Right renal pelvis (tissue), 4 donors: ENCODE measurements at places on chromosomes 1 and 21. TPM values are rescaled to one million over a fixed set of nuclear protein-coding genes. Genes with fewer than 3 reads are reported as not detected.

GRCh38 chr1:52604063-52604770 lies 2.0 kb downstream of the GPX7 start:
- no peak for DNase-seq

- no peak for DNase-seq
Observed at GRCh38 chr1:21749859-21750468, 33.0 kb downstream of the USP48 start.

Gene DCST1
- polyA plus RNA-seq, result 0.31 TPM

DNA sequence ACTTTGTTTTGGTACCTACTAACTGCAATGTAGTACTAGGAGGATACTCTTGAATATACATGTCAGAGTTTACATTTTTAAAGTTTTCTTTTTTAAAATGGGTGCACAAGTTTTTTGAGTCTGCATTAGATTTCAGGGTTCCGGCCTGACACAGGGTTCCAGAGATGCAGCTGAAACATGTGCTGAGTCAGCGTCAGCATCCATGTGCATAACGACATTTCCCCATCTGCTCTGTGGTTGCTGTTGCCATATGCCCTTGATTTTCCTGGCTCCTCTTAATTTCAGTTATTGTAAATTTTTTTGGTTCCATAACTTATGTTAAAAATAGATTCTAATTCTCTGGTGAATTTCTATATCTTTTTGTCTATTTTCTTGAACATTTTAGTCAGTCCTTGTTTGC lies 12.3 kb upstream of the METTL13 start:
- no peak for DNase-seq

DNA sequence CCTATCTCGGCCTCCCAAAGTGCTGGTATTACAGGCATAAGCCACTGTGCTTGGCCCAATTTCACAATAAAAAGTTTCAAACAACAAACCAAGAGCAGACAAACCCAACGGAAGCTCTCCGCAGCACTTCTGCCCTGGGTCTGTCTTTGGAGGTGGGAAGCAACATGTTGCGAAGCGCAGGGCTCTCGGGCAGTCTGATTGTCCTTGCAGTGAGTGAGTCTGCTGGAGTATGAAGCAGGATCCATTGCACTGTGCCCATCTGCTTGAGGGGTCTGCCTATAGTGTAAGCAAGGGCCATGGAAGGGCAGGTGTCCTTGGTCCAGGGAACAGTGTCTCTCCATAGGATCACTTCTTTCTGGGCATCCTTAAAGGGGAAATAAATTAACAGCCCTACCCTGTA lies 14.6 kb upstream of the PARP1 start:
- no peak for DNase-seq

GRCh38 chr1:13832100-13832499 lies 132.1 kb downstream of the PRDM2 start:
- no peak for DNase-seq

DNA sequence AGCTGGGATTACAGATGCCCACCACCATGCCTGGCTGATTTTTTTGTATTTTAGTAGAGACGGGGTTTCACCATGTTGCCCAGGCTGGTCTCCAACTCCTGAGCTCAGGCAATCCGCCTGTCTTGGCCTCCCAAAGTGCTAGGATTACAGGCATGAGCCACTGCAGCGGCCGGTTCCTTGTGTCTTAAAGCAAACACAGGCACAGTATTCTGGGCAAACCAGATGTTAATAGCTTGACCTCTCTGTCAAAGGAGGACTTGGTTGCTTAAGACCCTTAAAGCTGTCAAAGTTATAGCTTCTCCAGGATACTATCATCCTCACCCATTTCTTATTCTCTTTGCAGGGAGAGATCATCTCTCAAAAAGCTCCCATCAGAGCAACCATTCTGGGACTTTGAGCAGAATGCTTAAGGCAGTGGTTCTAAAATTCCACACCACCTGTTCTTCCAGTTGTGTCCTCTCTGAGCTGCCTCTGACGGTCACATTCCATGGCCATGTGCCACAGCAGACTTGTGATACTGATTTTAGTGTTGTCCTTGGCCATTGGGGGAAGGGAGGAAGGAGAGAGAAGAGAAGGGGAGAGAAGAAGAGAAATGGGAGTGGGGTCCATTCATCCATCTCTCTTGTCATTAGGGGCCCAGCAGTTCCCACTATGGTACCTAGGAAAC lies 81.8 kb downstream of the PBX1 start:
- DNase-seq, result no peak

DNA sequence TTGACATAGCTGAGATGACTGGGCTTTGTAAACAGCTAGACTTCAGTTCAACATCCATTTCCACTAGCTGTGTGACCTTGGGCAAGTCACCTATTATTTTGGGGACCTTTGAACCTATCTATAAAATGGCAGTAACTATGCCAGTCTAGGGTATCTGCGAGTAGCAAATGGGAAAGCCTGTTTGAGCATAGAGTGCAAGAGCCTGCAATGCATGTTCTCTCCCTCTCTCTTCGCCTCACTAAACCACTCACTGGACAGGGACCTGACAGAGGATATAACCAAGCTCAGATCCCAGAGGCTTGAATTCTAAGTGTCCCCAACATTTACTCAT lies 39.7 kb downstream of the DPT start:
- DNase-seq, result no peak

DNA sequence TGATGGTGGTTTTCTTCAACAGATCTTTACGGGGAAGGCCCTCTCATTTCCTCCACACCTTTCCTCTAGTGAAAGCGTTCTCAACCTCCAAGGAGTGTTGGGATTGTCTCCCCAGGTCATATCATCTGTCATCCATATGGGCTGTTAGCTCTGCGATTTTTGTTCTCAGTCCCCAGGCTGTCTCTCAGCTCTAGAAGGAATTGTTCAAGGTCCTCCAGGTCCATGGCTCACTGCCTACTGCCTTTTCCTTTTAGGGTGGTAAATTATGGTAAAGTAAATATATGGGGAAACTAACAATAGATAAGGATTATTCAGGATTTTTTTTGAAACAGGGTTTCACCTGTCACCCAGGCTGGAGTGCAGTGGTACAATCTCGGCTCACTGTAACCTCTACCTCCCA lies 37.6 kb downstream of the ELF3 start:
- DNase-seq, result no peak

Gene DENND2C
- 4.1 TPM for polyA plus RNA-seq

DNA sequence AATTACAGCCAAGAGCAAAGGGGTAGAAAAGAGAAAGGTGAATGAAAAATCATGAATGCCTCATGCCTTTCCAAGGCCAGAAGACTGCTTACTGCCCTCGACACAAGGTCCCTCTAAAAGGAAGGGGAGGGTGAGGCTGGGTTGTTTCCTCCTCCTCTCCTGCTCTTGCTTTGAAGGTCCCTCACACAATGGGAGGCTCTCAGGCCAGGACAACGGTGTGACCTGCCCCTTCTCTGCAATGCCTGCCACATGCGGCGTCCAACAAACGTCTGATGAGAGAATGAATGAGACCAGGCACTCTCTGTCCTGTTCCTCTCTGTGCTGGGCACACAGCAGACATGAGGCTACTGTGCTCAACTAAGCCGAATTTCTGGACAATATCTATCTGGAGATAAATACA lies 51.3 kb downstream of the SSBP3 start:
- DNase-seq, result no peak

GRCh38 chr1:17314491-17314971 lies 6.5 kb downstream of the PADI4 start:
- no peak for DNase-seq

DNA sequence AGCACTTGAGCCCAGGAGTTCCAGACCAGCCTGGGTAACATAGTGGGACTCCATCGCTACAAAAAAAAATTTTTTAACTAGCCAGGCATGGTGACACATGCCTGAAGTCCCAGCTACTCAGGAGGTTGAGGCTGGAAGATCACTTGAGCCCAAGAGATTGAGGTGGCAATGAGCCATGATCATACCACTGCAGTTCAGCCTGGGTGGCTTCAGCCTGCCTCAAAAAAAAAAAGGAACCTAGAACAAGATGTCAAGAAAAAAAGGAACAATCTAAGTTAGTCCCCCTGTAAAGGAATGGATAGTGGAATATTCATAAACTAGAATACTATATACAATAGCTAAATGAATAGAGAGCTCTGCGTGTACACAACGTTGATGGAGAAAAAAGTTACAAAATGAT lies 14.4 kb downstream of the NSL1 start:
- no peak for DNase-seq

GRCh38 chr1:7474786-7475502 lies 296.2 kb upstream of the VAMP3 start:
- DNase-seq, result no peak

DNA sequence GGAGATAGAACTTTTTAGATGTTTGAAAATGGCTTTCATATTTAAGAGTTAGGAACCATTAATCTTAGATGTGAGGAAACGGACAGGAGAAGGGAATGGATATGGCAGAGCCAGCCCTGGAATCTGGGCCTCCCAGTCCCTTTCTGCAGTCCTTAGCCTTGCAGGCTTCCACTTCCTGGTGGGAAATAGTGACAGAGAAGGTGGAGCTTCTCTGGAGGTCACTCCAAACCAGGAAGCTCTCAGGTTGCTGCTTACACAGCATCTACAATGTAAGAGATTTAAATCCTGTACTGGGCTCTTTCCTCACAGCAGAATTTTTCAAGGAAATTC lies 2.5 kb downstream of the S100A11 start:
- no peak for DNase-seq

GRCh38 chr1:96424877-96425276 lies 296.7 kb upstream of the PTBP2 start:
- DNase-seq, result no peak

DNA sequence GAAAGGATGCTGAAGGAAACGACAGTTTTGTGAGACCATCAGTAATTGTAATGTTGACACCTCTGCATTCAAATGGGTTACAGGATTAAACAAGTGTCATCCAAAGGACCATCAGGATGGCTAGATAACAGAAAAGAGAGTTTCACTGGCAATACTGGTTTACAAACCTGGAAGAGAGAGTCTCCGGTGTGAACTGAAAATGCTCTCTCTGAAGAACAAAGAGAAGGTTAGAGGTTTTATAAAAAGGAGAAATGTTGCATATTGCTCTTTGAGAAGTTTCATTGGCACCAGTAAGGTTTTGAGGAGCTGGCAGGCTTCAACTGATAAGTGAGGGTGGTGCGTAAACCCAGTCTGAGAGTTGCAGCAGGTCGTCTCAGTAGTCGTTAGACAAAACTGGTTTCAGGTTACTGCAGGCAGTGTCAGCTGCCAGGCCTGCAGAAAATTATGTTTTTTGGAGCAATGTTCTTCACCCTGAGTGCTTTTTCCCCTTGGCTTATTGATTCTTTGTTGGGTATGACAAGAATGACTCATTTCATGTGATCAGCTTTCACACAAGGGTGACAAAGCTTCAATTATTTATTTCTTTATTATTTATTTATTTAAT lies 42.2 kb downstream of the KCNK1 start:
- no peak for DNase-seq

Gene RNU1-4
- polyA plus RNA-seq, result not detected

Gene ZBED6
- polyA plus RNA-seq, result 16.5 TPM

- DNase-seq, result peak; percentile 85
Observed at GRCh38 chr1:26408604-26409003, 2.0 kb upstream of the LIN28A start.

GRCh38 chr1:217332431-217333065 lies 298.3 kb downstream of the GPATCH2 start:
- no peak for DNase-seq

Gene SHE
- 10.9 TPM for polyA plus RNA-seq

Gene MYBPH
- polyA plus RNA-seq, result 0.33 TPM

DNA sequence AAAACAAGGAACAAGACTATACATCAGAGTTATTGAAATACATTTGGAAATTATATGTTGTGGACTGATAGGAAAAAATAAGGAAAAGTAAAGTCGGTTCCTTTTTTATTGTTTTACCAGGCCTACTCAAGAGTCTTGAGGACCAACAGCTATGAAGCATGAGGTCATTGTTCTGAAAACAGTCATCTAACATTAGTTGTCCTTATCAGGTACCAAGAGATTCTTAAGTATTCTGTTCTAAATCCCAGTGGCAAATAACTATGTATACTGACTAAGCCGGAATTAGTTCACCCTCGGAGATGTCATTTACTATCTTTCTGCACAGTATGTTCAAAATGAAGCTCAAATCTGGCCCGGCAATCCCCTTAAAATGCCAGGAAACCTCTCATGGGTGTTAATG lies 585 bp downstream of the ADGRL4 start:
- DNase-seq, result no peak

Gene PIK3CD
- 7.0 TPM for polyA plus RNA-seq

DNA sequence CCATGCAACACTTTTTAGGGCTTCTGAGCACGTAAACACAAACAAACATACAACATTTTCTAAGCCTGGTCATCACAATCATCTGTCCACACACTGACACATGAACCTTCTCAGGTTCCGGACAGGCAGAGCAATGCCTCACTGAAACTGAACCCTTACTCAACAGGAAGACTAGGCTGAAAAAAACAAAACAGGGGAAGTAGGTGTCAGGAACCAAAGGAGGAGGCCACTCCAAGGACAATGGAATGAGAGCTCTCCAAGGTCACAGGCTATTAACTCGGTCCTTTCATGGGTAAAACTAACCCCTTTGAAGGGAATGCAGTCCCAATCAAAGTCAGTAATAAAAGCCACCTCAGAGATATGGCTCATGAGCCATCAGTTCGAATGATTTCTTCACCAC lies 76.6 kb downstream of the FAM78B start:
- DNase-seq, result peak; percentile 37

Gene ERVH48-1
- polyA plus RNA-seq, result 0.30 TPM

DNA sequence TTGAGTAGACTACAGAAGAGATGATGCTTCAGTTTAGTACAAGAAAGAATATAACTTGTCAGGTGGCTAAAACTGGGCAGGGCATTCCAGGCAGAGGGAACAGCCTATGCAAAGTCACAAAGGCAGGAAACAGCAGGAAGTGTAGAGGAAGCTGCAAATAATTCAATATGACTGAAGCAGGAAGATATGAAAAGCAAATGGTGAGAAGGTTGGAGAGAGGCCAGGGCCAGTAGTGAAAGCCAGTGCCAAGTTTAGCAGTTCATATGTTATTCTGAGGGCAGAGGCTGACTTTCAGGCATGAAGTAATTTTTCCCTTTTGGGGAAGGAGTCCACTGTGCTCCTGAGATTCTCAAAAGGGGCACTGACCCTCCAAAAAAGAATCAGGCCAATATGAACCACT lies 8.0 kb upstream of the YBX1 start:
- DNase-seq, result no peak
